ENCODE measurements at places on chromosomes 1 and 21.

DNA sequence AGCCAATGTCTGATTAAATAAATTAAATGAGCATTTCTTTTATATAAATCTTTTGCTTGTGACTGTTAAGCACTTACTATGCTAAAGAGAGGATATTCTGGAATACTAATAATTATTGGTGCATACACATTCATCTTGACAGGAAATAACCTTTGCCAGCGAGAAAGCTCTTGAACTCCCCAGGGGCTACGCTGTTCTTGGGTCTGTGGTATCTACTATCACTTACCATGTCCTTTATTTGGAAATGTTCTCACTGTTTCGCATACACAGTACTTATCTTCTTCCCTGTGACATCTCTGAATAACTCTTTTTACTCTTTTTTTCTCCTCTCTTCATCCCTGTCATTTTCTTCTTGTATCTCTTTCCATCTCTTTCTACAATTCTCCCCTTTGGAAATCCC is 178.7 kb downstream of the GABPA start:
- DNase-seq, result no peak

DNA sequence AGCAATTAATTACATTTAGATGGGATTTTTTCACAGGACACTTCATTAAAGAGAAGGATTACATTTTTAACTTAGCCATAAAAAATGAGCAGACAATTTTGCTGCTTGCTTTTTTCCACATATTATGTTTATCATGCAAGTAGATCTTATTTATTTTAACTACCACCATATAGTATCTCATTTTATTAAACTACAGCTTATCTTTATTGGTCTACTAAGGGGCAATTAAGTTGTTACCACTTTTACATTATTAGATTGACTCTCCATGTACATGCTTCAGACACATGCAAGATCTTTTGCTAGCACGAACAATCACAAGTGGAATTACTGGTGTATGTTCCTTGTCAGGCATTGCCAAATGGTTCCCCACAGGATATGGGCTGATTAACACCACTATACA is 99.8 kb upstream of the NFIA start:
- DNase-seq, result no peak

DNA sequence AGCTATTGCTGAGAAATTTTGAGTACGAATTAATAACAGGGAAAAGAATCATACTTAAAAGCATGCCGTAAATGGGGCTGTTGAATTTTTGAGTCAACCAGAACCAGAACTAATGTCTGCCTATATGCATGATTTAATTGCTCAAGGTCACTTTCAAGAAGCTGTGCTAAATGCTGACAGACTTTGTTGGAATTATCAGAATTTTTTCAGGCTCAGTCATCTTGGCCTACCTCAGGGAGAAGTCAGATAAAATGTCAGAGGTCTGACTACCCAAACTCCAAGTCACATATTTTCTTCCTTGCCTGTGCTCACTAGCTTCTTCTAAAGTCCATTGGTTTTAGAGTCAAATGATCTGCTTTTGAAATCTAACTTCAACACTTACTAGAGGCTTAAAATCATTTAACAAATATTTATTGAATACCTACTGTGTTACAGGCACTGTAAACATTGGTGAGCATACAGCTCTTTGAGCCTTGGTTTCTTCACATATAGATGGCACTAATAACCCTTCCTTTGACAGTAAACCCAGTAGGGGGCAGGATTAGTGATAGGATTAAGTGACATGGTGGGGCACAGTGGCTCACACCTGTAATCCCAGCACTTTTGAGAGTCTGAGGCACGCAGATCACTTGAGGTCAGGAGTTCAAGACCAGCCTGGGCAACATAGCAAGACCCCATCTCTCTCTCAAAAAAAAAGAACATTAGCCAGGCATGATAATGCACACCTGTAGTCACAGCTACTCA is 121.2 kb upstream of the SLC44A3 start:
- DNase-seq, result no peak

DNA sequence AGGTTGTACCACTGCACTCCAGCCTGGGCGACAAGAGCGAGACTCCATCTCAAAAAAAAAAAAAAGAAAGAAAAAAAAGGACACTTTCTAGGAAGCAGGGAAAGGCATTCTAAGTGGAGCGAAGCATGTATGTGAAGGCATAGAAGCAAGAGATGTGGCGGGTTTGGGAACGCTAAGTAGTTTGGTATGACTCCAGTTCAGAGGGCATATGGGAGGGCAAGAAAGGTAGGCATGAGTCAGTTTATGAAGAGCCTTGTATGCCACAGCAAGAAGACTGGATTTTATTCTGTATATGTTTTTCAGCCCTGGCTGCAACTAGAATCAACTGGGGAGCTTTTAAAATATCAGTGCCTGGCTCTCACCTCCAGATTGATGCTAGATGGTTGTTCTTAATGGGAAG is 4.4 kb upstream of the ELOVL1 start:
- DNase-seq, result no peak

- peak; percentile 67 for DNase-seq
Observed at GRCh38 chr1:98323388-98323787, 338.1 kb upstream of the SNX7 start.

DNA sequence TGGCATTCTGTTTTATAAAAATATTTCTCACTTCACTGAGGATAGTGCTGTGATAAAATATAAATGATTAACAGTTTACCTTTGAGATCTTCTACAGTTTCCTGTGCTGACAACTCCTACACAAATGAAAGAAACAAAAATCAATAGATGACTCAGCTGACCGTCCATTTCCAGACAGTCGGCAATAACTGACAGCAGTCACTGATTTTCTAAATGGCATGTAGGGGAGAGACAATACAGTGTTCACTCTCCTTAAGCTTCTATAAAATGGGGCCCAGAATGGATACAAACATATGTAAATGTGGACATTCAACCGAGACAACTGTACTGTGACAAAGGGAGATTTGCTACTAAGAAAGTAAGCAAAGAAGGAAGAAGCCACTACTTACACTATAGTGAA is 34.3 kb downstream of the PCNX2 start:
- peak; percentile 64 for DNase-seq

- DNase-seq, result no peak
Observed at GRCh38 chr21:26425576-26425975, 147.5 kb downstream of the CYYR1 start.

- no peak for DNase-seq
Observed at GRCh38 chr21:41843584-41843983, 35.6 kb downstream of the PRDM15 start.

- DNase-seq, result no peak
Observed at GRCh38 chr1:11187494-11187893, 1.7 kb upstream of the ANGPTL7 start.

GRCh38 chr1:163774978-163775620 is 453.3 kb downstream of the NUF2 start:
- DNase-seq, result no peak

DNA sequence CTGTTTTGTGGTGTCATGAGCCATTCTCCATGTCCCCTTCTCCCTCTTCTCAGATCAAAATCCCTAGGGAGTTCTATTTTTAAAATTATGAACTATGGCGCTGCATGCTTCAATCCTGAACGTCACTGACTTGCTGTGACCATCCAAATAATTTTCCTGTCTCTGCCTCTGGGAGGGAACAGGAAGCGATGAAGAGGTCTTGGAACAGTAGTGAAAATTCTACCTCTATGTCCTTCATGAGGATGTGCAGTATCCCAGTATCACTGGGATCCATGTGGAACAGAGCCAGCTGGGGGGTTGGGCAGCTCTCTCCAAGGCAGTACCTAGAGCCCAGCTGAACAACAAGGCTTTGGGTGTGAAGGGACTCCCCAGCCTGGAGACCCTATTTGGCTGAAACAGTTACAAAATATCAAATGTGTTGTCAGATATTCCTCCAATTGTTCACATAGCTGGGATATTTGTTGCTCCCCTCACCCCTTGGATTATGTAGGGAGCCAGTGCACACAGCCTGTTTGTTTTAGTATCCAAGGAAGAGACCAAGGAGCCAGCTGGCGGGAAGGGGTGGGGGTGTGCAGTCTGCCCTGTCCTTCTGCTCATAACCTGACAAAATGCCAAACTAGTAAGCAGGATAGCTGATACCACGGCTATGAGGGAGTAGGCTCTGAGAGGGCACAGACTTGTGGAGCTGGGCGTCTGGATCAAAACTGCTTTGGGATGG is 7.6 kb downstream of the DCLRE1B start:
- DNase-seq, result no peak

GRCh38 chr1:6471970-6472368 is 6.0 kb upstream of the TNFRSF25 start:
- DNase-seq, result peak; percentile 58

- no peak for DNase-seq
Observed at GRCh38 chr1:69252696-69253095, 315.0 kb upstream of the LRRC7 start.

DNA sequence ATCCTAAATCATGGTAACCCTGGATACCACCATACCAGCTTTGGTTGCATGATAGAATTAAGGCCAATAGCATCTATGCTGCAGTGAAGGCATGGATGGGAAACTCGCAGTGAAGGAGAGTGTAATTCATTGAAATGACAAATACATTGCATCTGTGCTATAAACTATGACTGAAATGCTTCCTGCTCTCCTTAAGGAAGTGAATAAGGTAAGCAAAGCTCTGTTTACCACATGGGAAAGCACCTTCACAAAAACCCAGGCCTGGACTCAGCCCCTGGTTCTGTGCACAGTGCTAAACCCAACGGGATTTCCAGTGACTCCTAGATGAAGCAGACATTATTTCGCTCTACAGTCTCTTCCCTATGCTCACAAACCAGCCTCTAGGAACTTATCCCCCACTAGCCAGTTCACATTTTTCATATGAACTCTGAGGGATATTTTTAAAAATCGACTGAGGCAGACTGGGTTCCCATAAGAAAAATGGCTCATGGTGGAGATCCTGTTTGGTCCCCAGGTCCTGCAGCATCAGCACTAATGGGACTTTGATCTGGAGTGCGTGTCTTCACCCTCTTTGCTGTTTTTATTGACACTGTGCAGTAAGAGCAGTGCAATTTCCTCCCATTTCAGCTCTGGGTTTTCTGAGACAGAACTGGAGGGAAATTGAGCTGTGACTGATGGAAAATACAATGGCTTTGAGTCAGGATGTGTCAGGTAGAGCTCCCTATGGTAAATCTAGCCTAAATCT is 362.7 kb downstream of the SIPA1L2 start:
- DNase-seq, result no peak

DNA sequence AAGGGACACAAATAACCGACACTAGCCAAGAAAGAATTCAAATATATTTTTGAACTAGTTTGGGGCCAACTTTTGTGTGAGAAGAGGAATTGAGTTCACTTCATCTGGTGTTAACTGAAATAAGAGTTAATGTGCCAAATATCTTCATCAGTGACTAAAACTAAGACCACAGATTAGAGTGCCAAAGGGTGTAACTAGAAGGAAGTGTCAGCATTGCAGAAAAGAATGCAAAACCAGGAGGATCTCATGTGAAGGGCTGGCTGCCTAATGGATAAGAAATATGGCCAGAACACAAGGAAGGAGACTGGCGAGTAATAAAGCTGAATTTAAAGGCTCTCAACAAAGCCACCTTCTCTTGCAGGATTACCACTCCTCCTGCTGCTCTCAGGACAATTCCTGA is 61.8 kb upstream of the LRRC8D start:
- no peak for DNase-seq

DNA sequence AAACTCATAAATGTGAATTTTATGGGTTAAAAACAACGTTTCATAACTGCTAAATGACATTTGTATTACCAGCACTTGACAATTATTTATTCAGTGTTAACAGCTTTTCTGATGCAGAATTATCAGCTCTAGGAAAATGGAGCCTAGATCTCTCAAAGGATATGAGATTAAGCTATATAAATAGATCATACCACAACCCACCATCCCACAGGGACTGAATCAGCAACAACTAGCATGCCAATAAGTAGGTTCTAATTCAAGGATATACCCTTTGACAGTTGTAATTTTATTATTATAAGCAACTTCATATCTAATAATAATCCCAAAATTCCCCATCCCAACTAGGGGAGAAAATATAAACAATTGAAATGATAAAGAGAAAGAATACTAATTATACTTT is 275.4 kb upstream of the RGS18 start:
- no peak for DNase-seq

DNA sequence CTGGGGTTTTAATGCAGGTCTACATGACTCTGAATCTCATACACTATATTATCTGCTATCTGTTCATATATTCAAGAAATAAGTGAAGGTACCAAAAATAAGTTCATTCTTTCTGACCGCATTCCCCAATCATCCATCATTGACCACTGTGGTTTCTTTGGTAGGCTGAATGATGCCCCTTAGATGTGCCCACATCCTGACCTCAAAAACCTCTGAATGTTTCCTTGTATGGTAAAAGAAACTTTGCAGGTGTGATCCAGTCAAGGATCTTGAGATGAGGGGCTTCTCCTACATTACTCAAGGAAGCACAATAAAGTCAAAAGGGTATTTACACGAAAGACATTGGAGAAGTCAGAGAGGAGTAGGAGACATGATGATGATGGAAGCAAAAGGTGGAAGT is 60.6 kb upstream of the LRRC8B start:
- DNase-seq, result no peak

GRCh38 chr1:10724948-10725847 is 71.2 kb downstream of the CASZ1 start:
- no peak for DNase-seq

GRCh38 chr1:40143891-40144575 is 17.2 kb upstream of the RLF start:
- peak; percentile 92 for DNase-seq

GRCh38 chr1:101697072-101697471 is 299.7 kb downstream of the OLFM3 start:
- no peak for DNase-seq

DNA sequence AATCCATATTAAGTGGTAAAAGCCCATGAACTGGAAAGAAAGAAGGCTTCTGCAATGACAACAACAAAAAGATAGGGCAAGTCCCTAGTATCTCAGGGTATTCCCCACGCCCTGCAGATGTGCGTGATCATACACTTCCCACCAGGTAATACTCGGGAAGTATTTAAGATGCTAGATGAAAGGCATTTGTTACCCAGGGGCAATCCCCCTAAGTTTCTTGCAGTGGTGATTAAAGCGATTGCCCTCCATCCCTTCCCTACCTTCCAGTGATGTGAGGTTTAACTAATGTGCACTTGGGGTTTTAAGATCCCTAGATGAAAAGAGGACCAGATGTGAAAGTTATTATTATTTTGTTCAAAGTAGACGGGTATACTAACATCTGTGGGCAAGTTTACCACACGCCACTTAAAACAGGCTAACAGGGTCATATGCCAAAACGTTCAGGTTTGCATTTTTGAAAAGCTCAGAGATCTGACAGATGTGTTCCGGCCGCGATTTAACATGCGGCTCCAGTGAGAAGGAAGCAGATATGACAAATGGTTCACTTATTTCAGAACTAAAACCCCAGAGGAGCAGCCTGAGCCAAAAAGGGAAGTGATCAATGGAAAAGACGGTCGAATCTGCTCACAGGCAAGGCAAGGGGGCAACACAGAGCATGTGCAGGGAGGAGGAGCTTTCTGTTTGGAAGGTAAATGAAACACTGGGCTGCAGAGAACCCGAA is 17.4 kb downstream of the TIAM1 start:
- DNase-seq, result no peak

DNA sequence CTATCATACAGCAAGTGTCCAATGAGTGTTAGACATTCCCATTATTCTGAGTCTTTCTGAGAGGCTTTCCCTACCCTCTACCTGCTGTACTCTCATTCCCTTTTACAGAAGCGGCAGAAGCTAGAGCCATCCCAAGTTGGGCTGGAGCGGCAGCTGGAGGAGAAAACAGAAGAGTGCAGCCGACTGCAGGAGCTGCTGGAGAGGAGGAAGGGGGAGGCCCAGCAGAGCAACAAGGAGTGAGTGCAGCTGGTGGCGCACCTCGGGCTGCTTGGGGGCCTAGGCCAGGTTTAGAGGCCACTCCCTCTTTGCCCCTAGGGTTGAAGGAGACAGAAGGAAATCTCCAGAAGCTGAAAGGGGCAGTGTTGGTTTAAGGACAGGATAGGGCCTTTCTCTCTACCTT is 12.1 kb downstream of the CGN start:
- no peak for DNase-seq
